ENCODE measurements at places on chromosomes 16 and 17.

GRCh38 chr17:33574942-33575445, 281.9 kb upstream of the ASIC2 start:
- no peak for DNase-seq

GRCh38 chr17:19706791-19707727, 9.3 kb downstream of the SLC47A2 start:
- no peak for DNase-seq

DNA sequence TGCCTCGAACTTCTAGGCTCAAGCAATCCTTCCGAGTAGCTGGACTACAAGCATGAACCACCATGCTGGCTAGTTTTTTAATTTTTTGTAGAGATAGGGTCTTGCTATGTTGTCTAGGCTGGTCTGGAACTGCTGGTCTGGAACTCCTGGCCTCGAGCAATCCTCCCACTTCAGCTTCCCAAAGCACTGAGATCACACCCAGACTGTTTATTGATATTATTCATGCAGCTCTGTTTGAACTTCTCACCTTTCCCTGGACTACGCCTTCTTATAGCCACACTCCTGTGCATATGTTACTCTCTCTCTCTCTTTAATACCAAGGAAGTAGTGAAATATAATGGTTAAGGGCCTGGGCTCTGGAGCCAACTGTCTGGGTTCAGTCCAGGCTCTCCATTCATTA, 4.6 kb downstream of the COG7 start:
- no peak for DNase-seq

- no peak for DNase-seq
Observed at GRCh38 chr17:61442878-61443474, 9.2 kb upstream of the TBX4 start.

Data from GM12865 (cell line).